GM23338 (cell line): ENCODE measurements at places on chromosomes 5 and 9. TPM values are rescaled to one million over a fixed set of nuclear protein-coding genes. Genes with fewer than 3 reads are reported as not detected.

GRCh38 chr9:137590123-137590468 is 216 bp downstream of the ZMYND19 start:
- H3K27ac ChIP-seq: no peak overlapping the region
- H3K36me3 ChIP-seq: peaks cover 15% of the 10 kb centered on the region
- peaks cover 9% of the 10 kb centered on the region for H3K4me1 ChIP-seq
- peak overlapping the region; percentile 79; the same call in 1 of the 2 replicates for H3K4me3 ChIP-seq
- H3K27me3 ChIP-seq: no peaks in the 10 kb centered on the region

- no peak overlapping the region for H3K27ac ChIP-seq
- H3K27me3 ChIP-seq: no peaks in the 10 kb centered on the region
- DNase-seq: no peak
- no peak overlapping the region for H3K4me3 ChIP-seq
These were observed 191.4 kb downstream of the MAN2A1 start for GRCh38 chr5:109880907-109881685.

CCDC112 gene
- total RNA-seq: 12.2 and 18.1 TPM in 2 replicates

PHF24 gene
- total RNA-seq: 0.14 and 0.19 TPM in 2 replicates

DNA sequence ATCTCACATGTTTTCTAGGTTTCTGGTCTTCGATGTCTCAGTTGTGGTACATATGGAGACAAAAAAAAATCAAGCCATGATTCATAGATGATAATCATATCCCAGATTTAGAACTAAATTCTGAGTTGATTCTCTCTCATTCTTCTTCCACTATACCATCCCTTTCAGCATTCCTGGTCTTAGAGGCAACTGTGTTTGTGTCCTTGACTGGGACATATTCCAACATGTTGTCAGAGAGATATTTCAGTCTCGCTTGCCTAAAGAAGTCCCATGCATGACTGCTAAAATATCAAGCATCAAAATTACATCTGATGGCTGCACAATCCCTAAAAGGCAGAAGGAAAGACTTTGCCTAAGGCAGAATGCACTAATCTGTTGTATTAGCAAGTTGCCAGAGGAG is 236.6 kb downstream of the PSAT1 start:
- no peaks in the 10 kb centered on the region; the same call in 1 of the 2 replicates for H3K36me3 ChIP-seq
- H3K27me3 ChIP-seq: no peaks in the 10 kb centered on the region
- H3K27ac ChIP-seq: no peak overlapping the region
- H3K4me3 ChIP-seq: no peak overlapping the region

CXCL14 gene
- total RNA-seq: not detected in 2 replicates

DNA sequence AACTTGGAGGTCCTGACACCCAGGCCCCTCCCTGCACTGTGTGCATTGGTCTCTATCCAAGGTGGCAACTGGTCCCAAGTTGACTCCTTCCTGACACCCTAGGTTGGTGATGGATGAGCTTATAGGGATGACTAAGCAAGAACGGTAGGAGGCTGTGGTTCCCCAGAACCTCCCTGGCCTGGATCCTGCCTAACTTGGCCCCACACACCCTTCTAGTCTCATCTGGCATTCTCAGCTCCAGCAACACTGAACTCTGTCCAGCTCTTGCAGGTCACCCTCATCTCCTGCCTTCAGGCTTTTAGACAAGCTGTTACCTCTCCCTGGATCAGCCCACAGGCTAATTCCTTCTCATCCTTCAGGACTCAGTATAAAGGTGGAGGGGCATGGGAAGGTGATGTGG is 16.5 kb downstream of the AQP3 start:
- H3K4me3 ChIP-seq: no peak overlapping the region
- H3K27me3 ChIP-seq: no peaks in the 10 kb centered on the region
- H3K4me1 ChIP-seq: no peaks in the 10 kb centered on the region
- no peaks in the 10 kb centered on the region; the same call in 1 of the 2 replicates for H3K36me3 ChIP-seq

- H3K4me3 ChIP-seq: no peak overlapping the region
- DNase-seq: no peak
- peaks cover 15% of the 10 kb centered on the region for H3K4me1 ChIP-seq
- H3K27me3 ChIP-seq: no peaks in the 10 kb centered on the region
- no peaks in the 10 kb centered on the region for H3K36me3 ChIP-seq
These were observed 189.4 kb downstream of the BNC2 start for GRCh38 chr9:16680975-16681651.
